A549 treated with RU486 at 1 μM for 4 hours (cell line): ENCODE measurements at places on chromosomes 13 and 19. TPM values are rescaled to one million over a fixed set of nuclear protein-coding genes. Genes with fewer than 3 reads are reported as not detected.

FCGBP gene
- 0.45 to 1.3 TPM (median 0.84 TPM) in 5 replicates for total RNA-seq

ICAM4 gene
- 0.10 to 0.12 TPM in 2 of 5 replicates, not detected in the others for total RNA-seq

EPSTI1 gene
- total RNA-seq, result 0.10 TPM in 1 of 5 replicates, not detected in the others

FAAP24 gene
- 14.5 to 17.0 TPM (median 15.5 TPM) in 5 replicates for total RNA-seq

GNG7 gene
- total RNA-seq, result 0.05 to 0.14 TPM (median 0.06 TPM) in 4 of 5 replicates, not detected in the other

NOVA2 gene
- total RNA-seq, result 0.08 to 0.19 TPM (median 0.11 TPM) in 5 replicates

APC2 gene
- 0.69 to 2.1 TPM (median 1.3 TPM) in 5 replicates for total RNA-seq

AMER2 gene
- not detected in 5 replicates for total RNA-seq

OR10H1 gene
- not detected in 5 replicates for total RNA-seq

IGFL2 gene
- 0.56 to 0.83 TPM (median 0.67 TPM) in 4 of 5 replicates, not detected in the other for total RNA-seq

RFPL4A gene
- 0.22 to 0.86 TPM (median 0.56 TPM) in 5 replicates for total RNA-seq

SLC25A41 gene
- total RNA-seq, result 0.06 to 0.24 TPM (median 0.16 TPM) in 3 of 5 replicates, not detected in the others
